ENCODE measurements at places on chromosomes 6 and 20.

DNA sequence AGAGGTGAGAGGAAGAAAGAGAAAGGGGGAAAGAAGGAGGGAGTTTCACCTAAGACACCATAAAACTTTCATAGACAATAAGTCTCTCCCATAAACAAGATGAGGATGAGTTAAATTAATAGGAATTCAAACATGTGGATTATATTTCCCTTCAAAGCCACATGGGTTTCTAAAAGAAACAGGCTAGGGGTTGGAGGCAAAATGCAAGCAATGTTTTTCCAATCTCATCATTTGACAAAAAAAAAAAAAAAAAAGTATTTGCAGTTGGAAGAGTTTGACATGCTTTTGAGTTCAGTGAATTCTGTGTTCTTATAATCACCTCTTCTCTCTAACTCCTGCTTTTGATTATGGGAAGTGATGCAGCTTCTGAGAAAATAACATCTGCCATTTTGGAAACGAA, 286.5 kb upstream of the PRND start:
- no peak for DNase-seq

GRCh38 chr6:117932676-117933075, 25.6 kb downstream of the SLC35F1 start:
- no peak for DNase-seq

GRCh38 chr6:11108726-11109125, 2.8 kb downstream of the ERVFRD-1 start:
- no peak for DNase-seq

GRCh38 chr6:159691963-159692287, 1.1 kb downstream of the SOD2 start:
- DNase-seq = no peak

GRCh38 chr6:157892363-157892877, 69.4 kb downstream of the SNX9 start:
- DNase-seq = no peak

DNA sequence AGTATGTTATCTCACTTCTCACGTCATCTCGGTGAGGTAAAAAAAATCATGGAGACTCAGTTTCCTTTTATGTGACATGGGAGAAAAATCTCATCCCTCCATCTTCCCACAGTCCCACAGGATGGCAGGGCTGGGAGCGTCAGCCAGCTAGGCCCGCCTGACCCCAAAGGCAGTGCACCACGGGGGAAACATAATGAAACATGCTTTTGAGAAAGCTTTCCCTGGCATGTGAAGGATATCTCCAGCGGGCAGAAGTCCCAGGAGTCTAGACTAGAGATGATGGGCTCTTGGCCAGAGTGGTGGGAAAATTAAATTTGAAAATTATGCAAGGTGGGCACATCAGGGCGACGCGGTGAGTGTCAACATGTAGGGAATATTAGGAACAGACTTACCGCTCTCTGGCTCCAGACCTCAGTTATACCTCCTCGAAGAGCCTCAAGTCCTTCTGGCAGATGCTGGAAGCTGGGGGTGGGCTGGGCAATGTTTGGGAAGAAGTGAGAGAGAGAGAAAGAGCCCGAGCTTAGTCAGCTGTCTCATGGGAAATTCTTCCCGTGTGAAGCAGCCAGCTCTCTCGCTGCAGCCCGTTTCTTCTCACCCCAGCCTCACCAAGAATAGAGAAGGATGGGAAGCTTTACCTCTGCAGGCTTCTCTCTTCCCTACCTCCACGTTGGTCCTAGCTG, 52.3 kb downstream of the MOCS1 start:
- no peak for DNase-seq

DNA sequence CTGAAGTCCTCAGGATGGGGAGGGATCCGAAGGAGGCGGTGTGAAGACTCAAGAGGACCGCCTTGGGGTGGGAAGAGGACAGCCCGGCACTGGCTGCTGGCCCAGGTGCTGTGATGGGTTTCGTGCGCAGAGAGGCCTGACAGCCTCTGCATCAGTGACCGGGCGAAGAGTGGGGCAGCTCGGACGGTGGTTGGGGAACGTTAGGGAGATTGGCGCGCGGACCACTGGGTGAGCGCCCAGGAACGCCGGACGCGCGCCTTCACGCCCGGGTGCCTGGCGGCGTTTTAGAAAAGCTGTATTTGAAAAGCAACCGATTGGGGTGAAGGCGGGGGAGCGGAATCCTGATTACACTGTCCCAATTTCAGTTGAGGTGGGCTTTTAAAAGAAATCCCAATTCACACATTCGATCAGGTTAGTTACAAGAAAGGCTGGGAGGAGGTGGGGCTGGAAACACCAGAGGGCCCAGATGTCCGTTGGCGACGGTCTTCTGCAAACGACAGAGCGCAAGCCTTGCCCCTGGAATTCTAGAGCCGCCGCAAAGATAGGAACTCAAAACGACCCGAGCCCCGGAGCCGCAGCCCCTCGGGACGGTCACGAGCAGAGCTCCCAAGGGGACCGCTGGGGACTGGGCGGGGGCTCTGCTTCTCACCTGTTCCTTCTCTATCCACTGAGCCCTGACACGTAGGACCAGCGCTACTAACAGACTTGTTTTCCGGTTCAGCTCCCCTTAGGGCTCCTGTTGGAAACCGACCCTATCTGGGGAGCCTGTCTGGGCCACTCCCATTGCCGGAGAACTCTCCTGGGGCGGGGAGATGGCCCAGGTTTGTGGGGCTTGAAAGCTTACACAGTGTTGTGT, 8.5 kb upstream of the TRIM40 start:
- DNase-seq = peak; percentile 8

GRCh38 chr6:72080260-72080941, 194.1 kb downstream of the RIMS1 start:
- DNase-seq = peak; percentile 1

GRCh38 chr20:45283551-45284057, 23.0 kb upstream of the RBPJL start:
- DNase-seq = no peak

DNA sequence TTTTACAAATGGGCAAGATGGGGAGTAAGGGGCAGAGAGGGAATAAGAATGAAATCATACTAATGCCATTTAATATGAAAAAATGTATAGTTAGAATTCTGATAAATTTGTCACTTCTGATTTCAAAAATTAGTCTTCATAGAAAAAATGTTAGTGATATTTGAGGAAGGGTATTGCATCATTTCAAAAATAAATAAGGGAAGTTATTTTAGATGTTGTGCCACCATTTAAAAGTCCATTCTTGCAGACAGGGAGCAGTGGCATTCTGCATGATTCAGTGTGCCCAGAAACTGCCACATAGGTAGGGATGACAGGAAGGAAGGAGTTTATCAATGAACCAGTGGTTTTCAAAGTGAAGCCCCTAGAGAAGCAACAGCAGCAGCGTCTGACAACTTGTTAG, 674.6 kb downstream of the EPM2A start:
- no peak for DNase-seq

DNA sequence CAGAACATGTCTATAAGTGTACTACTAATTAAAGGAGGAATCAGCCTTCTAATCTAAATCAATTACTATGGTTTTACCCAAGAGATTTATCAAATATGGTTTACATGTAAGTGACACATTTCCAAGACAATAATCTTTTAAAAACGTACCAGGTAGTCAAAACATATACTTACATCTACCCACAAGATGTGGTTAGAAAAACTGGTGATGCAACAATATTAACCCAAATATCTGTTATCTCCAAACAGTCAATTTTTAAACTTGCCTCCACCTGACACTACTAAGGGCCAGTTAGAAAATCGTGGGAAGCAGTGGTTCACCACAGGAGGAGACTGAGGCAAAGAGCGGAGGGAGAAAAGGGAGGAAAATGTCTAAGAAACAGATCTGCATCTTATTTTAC, 28.0 kb downstream of the NOL7 start:
- DNase-seq = no peak

DNA sequence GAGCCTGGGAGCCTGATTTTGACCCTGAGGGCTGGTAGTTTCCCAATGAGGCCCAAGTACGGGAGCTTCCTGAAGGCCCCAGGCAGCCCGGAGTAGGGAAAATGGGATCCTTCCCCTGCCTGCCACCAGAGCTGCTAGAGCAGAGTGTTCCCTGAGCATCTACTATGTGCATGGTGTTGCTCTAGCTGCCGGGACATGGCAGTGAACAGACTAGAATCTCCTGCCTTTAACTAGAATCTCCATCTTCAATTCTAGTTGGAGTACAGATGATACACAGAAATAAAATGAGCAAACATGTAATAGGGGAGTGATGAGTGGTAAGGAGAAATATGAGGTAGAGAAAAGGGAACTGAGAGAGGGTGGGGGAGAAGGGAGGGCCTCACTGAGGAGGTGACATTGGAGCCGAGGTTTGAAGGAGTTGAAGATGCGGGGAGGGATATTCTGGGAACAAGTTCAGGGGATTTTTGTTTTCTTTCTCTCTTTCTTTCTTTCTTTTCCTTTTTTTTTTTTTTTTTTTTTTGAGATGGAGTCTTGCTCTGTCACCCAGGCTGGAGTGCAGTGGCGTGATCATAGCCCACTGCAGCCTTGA, 18.5 kb downstream of the VSTM2L start:
- DNase-seq = no peak

DNA sequence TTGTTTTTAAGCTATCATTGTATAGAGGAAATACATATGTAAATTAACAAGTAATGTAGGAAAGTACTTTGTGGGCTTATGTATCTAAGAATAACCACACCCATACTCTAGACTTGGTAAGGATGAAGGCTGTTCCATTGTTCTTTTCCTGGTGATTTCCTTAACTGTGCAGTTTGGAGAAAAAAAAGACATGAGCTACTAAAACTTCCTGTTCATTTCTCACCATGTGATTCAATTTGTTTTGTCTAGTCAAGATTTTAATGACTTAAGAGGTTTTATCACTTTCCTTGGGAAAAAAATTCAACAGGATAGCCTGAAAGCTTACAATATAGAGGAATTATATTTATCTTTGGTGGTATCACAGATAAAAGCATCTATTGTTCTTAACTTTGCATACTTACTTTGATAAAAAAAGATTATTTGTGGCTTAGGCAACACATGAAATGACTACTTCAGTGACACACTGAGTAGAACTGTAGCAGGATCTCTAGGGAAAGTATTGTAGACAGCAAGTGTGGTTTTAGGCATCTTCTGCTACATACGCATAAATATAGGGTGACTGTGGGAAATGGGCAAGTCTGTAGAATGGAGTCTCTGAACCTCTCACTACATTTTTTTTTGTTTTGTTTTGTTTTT, 80.3 kb downstream of the GJA1 start:
- DNase-seq = no peak

- no peak for DNase-seq
These were observed 6.8 kb downstream of the C6orf52 start for GRCh38 chr6:10687582-10687981.

- no peak for DNase-seq
These were observed 306.4 kb upstream of the CITED2 start for GRCh38 chr6:139680819-139681218.

DNA sequence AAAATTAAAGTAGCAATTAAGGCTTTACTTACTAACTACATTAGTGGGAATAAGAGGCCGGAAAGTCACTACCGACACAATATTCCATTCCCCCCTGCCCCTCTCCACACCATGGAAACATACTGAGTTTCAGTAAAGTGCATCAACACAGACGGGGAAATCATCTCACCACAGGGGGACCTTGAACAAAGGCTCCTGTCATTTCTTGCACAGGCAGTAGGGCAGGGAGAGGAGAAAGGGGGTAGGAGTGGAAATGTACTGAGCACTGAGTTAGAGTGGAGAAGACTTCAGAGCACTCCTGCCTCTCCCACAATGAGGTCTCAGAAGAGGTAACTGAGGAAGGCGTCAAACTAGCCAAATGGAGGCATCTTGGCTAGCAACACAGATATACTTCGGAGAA, 1426.9 kb upstream of the EYS start:
- DNase-seq = no peak

GRCh38 chr6:50846144-50846851, 27.6 kb downstream of the TFAP2B start:
- no peak for DNase-seq

DNA sequence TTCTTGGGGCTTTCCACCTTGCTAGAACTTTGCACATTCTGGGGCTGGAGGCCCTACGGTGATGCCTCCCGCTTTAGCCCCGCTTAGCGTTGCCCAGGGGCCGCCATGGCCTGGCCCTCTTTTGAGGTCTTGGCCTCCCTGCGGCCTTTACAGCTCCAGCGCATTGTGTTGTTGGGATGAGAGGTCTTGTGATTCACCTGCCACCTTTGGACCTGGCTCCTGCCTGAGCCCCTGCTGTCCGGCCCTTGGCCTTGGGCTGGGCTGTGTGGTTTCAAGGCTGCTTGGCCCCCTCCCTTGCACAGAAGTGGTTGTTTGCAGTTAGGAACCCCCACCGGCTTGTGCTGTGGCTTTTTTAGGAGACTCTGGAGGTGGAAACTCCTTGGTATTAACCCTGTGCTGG, 61.0 kb upstream of the CDH4 start:
- no peak for DNase-seq

GRCh38 chr6:88864359-88865054, 98.9 kb downstream of the RNGTT start:
- no peak for DNase-seq

DNA sequence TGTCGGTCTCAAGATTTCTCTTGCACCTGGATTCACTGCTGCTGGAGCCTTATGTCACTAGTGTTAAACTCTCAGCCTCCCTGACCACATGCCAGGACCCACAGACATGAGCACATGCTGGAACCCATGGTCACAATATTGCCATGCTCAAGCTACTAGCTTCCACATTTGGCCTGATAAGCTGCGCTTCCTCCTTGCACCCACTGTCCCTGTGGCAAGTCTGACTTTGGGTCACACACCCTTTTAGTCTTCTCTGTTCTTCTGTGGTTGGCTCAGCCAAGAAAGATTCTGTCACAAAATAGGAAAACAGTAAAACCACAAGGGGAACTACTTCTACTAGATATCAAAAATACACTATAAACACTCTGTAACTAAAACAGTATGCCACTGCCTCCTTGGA, 68.9 kb upstream of the HDAC2 start:
- no peak for DNase-seq

DNA sequence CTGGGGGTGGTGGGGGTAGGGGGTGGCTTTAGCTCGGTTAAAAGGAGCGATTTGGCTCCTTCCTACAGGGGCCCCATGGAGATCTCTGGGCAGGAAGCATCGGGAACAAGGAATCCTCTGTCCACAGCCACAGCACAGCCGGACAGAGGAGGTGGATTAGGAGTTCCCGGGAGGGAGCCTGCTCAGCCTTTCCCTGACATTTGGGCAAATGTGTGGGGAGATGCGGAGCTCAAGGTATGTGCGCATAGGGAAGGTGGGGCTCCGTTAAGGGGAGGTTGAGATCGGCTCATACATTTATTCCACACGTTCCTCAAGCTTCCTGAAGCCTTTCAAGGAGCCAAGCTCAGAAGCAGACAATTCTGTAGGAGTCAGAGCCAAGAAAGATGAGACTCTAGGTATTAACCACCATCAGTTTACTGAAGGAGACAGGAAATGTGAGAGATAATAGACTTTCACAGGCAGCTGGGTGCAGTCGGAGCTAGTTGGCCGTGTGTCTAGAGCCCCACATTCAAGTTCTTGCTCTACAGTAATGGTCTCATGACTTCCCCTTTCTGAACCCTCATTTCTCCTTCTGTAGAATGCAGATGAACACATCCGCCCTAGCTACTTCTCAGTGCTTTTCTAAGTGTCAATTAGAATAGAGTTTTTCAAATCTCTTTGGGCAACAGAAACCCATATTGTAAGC, 40.8 kb upstream of the EPB41L1 start:
- no peak for DNase-seq

- DNase-seq = no peak
These were observed 402.9 kb upstream of the RUNX2 start for GRCh38 chr6:44925100-44925739.
